ENCODE measurements at places on chromosomes 7 and 10.

DNA sequence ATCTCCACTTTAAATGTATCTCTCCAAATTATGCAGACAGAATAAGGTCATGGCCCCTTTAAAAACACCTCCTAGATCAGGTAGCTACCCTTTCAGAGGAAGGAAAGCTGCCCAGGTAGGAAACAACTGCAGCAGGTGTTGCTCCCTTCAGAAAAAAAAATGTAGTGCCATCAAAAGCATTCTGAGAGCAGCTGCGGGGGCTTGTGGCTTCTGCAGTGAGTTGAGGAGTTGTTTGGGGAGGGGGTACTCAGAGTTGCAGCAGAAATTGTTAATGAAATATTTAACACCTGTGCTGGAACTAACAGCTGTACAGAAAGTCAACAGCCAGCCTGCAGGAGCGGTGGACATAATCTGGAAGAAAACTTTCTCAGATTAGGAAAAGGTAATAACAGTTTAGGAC is 24.0 kb downstream of the CDHR3 start:
- DNase-seq, result no peak

DNA sequence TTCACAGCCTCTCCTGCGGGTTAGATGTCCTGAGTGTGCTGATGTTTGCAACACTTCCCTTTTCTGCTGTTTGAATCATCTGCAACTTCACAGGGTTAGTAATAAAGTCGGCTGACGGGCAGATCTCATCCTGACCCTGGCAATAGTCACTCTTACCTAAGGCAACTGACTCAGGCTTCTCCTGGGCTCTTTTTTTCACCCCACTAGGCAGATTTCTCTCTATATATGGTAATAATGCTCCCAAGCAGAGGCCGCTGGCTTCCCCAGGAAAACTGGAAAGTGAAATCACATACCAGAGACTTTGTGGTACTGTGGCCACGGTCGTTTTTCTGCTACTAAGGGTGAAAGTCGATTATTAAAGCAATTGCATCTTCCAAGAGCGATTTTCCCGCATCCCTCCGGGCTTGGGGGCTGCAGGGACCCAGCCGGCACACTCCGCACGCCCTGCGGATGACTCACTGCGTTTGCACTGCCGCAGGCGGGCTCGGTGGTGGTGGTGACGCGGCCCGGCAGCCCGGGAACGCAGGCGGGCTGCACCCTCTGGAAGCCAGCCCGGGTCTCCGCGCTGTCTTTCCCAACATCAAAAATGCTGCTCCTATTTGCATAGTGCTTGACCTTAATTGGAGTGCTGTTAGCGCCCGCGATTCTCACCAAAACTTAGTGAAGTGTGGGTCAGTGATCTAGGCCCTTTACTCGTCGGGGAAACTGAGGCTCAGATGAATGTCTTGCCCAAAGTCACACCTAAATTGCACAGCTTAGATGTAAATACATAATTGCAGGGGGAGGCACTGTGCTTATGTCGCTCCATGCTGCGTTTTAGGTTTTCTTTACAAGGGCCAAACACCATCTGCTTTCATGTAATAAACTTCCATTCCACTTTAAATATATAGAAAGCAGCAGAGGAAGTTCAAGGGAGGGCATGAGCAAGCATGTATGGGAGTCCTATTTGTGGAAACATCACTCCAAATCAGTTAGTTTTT is 47.6 kb upstream of the ITGB1 start:
- no peak for DNase-seq

GRCh38 chr10:75074711-75075445 is 36.6 kb upstream of the SAMD8 start:
- no peak for DNase-seq

DNA sequence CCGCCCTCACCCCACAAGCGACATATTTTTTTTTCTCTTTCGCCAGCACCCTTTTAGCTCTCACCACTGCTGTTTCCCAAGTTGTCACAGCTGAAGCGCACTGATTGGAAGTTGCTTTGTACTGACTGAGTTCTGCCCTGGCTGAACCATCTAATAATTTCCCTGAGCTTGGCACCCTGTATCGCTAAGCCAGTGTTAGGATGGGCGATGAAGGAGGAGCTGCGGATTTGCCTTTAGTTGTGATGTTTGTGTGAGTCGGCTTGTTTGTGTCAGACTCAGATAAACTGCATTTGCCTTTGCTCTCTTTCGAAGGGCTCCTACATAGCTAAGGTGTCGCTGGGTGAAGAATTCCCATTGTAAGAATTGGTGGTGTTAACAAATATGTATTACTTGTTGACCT is 1.3 kb upstream of the ATXN7L1 start:
- no peak for DNase-seq

- DNase-seq, result no peak
Measured at GRCh38 chr10:119853574-119853973, 19.1 kb downstream of the MCMBP start.

Measured in stimulated activated CD4-positive, alpha-beta T cell treated with anti-CD3 and anti-CD28 coated beads, Interleukin-1b, Interleukin-23, amount 100 ng/mL, for 24 hours (primary cell).